ENCODE measurements at places on chromosomes 11 and 22. TPM values are rescaled to one million over a fixed set of nuclear protein-coding genes. Genes with fewer than 3 reads are reported as not detected.

Gene SAA1
- 14.6 TPM for total RNA-seq

Gene CRYBB3
- not detected for total RNA-seq

DNA sequence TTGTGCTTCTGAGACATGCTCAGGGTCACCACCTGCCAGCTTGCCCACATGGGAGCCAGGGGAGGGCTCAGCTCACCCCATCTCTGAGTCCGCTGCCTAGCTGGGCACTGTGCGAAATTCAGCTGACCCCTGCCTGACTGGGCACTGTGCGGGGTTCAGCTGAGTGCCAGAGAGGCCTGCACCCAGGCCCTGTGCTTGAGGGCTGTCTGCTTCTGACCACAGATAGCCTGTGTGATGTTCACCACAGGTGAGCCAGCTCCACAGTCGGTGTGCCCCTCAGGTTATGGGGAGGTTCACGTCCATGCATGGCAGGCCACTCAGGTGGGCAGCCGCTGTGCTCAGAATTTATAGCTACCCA, 84.5 kb upstream of the SUSD2 start:
- no peak for DNase-seq

- no peak for DNase-seq
Observed at GRCh38 chr11:99632969-99633368, 612.2 kb downstream of the CNTN5 start.

DNA sequence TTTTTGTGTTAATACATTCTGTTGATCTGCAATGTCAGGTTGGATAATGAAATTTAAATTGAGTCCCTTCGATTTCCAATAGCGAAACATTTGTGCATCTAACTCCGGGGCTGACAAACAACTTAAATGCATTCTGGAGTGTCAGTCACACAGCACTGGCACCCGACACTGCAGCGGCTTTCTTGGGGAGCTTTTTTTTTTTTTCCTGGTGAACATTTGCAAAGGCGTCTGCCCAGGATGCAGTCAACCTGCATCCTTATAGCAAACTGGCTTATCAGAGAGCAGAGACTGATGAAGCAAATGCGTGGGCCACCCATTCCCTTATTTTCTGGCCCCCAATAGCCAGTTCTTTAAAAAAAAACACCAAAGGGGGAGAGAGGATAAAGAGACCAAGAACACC, 1167.7 kb downstream of the LRRC4C start:
- DNase-seq, result no peak

DNA sequence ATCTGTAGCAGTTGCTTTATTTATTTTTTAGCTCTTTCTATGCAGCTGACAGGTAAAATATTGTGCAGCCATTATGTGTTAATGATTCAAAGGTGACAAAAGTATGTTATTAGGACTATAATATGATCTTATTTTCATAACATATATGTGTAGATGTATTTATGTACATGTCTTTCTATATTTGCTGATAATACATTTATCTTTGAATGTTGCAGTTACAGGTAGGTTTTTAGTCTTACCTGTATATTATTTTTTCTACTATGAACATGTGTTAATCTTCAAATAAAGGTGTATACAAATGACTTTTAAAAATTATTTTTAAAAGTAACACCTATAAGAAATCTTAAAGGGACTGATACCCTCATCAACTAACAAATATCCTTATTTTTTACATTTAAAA, 33.6 kb downstream of the FAR1 start:
- no peak for DNase-seq

GRCh38 chr11:4006946-4007680, 87.5 kb upstream of the RRM1 start:
- DNase-seq, result no peak

GRCh38 chr22:47460861-47461260, 698.4 kb downstream of the TBC1D22A start:
- no peak for DNase-seq

DNA sequence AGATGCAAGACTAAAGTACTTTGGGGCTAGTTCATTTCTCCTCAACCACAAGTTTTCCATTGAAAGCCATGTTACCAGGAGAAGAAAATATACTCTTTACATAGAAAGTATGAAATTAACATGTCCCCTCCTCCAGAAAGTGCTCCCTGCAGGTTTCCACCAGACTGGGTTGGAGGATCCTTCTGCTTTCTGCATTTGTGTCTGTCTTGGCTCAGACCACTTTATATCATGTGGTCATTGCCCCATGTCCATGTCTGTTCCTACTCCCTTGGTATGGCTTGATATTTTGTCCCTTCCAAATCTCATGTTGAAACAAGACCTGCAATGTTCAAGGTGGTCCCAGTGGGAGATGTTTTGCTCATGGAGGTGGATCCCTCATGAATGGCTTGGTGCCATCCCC, 28.4 kb upstream of the ACER3 start:
- DNase-seq, result no peak

DNA sequence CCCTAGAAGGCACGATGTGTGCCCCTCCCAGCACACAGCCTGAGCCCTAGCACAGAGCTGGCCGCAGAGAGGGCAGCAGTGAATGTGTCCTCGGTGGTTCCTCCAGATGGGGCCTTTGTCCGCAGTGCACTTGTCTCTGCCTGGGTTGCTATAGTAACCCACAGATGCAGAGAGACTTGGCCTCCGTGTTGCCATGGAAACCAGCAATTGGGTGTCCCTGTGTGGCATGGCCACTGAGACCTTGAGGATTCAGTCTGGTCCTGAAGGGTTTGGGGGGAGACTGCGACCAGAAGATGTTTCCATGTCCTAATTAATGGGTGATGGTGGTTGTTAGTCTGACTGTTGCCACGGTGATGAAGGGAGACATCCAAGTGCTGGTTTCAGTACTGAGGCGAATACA, 42.6 kb upstream of the TUB start:
- DNase-seq, result no peak

- no peak for DNase-seq
Observed at GRCh38 chr22:39306456-39307361, 12.7 kb downstream of the RPL3 start.

GRCh38 chr11:104572279-104572678, 326.0 kb downstream of the CASP12 start:
- DNase-seq, result no peak

DNA sequence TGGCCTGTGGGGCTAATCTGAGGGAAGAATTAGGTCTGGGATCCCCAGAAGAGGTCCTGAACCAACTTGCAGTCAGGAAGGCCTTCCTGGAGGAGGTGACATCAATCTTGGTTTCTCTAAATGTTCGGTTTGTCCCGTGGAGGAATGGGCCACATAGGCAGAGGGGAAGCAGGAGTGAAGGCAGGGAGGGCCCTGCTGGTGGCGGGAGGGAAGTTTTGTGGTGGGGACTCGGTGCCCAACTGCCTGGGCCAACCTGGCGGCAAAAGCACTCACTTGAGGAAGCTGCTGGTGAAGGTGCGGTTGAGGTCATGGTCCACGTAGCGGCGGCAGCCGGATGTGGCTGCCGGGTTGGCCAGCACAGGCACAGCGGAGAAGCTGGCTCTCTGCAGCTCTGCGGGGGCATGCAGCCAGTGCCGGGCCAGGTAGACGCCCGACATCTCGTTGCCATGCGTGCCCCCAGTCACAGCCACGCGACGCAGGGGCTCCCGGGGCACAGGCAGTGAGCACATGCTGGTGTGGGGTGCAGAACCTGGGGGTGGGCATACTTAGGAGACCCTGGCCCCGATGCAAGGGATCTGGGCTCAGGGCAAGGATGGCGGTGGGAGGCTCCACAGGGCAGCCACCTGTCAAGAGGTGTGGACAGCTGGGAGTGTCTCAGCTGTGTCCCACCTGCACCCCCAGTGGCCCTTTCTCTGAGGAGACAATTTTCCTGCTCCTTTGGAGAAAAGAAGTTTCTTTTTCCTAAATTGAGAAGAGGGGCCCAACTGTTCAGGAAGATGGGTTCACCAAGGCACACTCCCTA, 3.8 kb downstream of the ACY3 start:
- DNase-seq, result no peak

- peak; percentile 82 for DNase-seq
Observed at GRCh38 chr11:124716591-124716990, 23.2 kb upstream of the NRGN start.

All from foreskin keratinocyte (primary cell).